ENCODE measurements at places on chromosomes 3 and 15. TPM values are rescaled to one million over a fixed set of nuclear protein-coding genes. Genes with fewer than 3 reads are reported as not detected.

DNA sequence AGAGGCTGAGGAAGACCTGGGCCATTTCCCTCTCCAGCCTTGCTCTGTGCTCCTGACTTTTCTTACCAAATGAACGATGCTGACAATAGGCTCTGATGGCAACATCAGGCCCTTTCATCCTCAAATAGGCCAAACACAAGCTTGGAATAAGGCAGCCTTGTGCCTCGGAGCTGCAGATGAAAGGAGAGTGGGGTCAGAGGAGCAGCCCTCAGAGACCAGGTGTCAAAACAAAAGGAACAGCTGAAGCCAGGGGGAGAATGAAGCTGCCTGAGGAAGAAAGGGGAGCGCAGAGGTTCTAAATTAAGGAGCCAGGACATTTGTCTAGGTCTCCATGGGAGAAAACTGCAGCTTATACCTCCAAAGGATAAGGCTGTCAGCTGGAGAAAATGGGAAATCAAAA lies 5.1 kb downstream of the BFSP2 start:
- no peak overlapping the region for H3K27ac ChIP-seq
- no peaks in the 10 kb centered on the region for H3K36me3 ChIP-seq
- no peak overlapping the region for H3K4me3 ChIP-seq
- no peak for DNase-seq
- no peaks in the 10 kb centered on the region for H3K4me1 ChIP-seq
- H3K27me3 ChIP-seq, result peaks cover 6% of the 10 kb centered on the region

- no peak overlapping the region for H3K4me3 ChIP-seq
- H3K36me3 ChIP-seq, result no peaks in the 10 kb centered on the region
- H3K4me1 ChIP-seq, result peaks cover 2% of the 10 kb centered on the region
- H3K27ac ChIP-seq, result no peak overlapping the region
- H3K27me3 ChIP-seq, result peaks cover 40% of the 10 kb centered on the region
- DNase-seq, result no peak
Observed at GRCh38 chr3:16515885-16516420, 2.5 kb upstream of the RFTN1 start.

DNA sequence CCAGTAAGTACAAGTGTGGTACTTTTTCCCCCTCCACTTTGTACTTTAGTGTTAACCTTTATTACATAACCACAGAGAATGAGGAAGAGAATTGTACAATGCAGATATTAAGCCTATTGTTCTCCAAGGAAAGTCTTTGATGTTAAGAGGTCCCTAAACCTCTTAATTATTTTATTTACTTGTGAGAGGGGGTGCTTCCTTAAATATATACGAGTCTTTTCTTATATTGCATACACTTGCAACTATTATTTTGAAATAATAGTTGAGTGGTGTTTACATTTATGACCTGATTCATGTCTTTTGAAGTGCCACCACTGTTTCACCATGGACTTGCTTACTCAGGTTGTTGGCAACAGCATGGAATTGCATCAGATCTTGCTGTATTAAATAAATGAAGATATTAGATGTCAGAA lies 10.1 kb downstream of the USP3 start:
- no peak overlapping the region for H3K27ac ChIP-seq
- DNase-seq, result peak; percentile 49
- no peaks in the 10 kb centered on the region for H3K36me3 ChIP-seq
- H3K4me1 ChIP-seq, result peaks cover 8% of the 10 kb centered on the region
- no peaks in the 10 kb centered on the region for H3K27me3 ChIP-seq
- no peak overlapping the region for H3K4me3 ChIP-seq

DNA sequence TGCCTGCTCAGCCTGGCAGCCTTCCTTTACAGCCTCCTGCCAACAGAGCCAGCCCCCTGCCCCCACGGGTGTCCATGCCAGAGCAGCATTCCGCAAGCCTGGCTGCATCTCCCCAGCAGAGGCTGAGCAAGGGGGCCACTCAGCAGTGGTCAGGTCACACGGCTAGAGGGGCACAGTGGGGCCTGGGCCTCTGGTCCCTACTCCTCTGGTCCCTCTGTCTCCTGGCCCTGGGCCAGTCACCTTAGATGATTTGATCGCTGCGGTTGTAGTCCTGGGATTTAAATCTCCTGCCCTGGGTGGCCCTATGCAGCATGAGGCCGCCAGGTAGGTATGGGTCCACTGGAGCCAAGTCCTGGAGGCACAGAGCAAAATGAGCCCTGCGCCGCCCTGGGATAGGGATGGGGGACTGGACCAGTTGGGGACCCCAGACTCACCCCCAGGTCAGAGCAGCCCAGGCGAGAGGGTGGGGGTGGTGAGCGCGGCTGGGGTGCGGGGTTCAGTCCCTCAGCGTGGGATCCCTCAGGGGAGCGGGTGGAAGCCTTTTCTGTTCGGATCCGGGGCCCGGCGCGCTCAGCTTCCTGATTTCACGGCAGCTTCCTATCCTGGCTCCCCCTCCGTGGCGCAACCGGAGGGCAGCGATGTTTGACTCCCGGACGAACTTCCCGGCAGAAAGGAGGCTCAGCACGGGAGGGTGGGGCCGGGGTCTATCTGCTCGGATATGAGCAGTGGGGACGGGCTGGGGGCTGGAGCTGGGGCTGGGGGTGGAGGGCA lies at the start of gene ZBTB47:
TSS of gene ZBTB47 (plus strand) at position 138 of the 771 bp plus-strand sequence. CDS start 4,659 bp downstream, outside the sequence.
- peak within 1 kb of the TSS; percentile 44 for H3K27ac ChIP-seq
- peaks cover 10% of the 10 kb centered on the region for H3K36me3 ChIP-seq
- H3K4me1 ChIP-seq, result peaks cover 30% of the 10 kb centered on the region
- DNase-seq, result peak; percentile 48

GRCh38 chr3:129701161-129701560 lies 94.7 kb upstream of the PLXND1 start:
- peaks cover 7% of the 10 kb centered on the region for H3K4me1 ChIP-seq
- no peak overlapping the region for H3K4me3 ChIP-seq
- H3K27me3 ChIP-seq, result no peaks in the 10 kb centered on the region
- no peaks in the 10 kb centered on the region for H3K36me3 ChIP-seq

DNA sequence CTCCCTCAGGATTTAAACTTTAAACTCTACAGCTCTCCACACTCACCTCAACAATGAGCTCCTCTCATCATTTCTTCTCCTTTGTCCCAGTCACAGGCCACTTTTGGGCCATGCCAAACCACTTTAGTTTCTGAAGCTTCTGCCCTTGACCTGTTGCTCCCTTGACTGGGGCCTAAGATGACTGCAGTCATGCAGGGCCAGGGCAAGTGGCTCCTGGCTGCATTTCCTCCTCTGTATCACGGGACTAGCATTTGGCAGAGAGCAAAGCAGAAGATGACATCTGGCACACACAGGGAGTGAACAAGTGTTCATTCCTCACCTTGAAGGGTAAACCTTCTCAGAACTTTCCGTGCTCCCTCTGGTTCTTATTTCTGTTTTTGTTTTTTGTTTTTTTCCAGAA lies 136.9 kb downstream of the PDE8A start:
- no peaks in the 10 kb centered on the region for H3K27me3 ChIP-seq
- no peak overlapping the region for H3K4me3 ChIP-seq
- H3K4me1 ChIP-seq, result no peaks in the 10 kb centered on the region
- DNase-seq, result no peak
- H3K27ac ChIP-seq, result no peak overlapping the region

DNA sequence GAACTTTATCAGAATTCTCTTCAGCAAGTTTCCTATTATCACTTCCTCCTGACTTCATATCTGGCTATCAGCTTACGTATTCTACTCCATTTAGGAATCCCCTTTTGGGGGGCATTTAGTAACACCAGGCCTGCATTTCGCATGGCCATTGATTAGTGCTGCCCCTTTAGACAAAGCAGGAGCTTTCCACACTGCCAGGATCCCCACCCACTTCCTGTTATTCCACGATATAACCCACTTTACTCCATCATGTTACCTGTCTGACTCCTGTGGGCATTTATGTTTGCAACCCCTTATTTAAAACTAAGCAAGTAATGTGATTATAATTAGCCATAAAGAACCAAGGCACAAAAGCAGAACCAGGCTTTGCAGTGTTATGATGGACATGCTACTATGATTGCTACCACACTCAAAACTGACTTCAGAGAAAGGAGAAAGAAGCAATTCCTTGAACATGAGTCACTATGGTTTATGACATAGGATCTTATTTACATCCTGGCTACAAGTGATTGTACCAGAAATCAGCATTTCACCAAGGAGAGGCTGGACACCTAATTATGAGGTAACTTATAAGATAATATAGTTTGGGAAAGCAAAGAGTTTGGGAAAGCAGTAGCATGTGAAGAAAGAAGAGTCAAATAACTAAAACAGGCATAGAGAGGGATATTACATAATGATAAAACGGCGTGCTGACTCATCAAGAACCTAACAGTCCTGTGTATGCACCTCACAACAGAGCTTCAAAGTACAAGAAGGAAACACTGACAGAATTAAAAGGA lies 96.3 kb downstream of the IGSF11 start:
- H3K36me3 ChIP-seq, result no peaks in the 10 kb centered on the region
- H3K27ac ChIP-seq, result no peak overlapping the region
- no peaks in the 10 kb centered on the region for H3K27me3 ChIP-seq
- no peaks in the 10 kb centered on the region for H3K4me1 ChIP-seq
- no peak overlapping the region for H3K4me3 ChIP-seq

Gene TGM5
- polyA plus RNA-seq, result 0.03 TPM
